ENCODE measurements at places on chromosomes 5 and 9.

GRCh38 chr9:129501771-129502319, 119.1 kb downstream of the C9orf50 start:
- DNase-seq, result no peak

DNA sequence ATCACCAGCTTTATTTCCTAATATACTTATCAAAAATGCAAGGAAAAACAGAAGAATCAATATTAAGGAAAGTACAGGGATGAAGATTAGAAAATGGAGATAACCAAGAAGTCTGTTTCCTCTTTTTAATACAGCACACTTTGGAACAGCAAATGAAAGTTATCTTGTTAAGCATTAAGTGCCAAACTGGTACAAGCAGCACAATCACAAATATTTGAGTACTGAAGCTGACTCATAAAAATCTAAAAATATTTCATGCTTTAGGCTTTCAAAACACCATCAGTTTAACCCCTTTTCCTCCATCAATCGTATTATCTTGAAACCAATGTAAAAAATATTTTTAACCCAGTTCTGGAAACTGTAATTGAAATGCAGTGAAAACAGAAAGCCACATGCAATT, 2.7 kb downstream of the FBXW11 start:
- no peak for DNase-seq

- DNase-seq, result no peak
Measured at GRCh38 chr9:114351932-114352331, 22.3 kb downstream of the ORM2 start.

GRCh38 chr5:1874348-1874747, 8.4 kb downstream of the IRX4 start:
- no peak for DNase-seq

- DNase-seq, result no peak
Measured at GRCh38 chr5:59596586-59597350, 296.8 kb downstream of the PDE4D start.
